SK-N-MC (cell line): ENCODE measurements at places on chromosomes 1 and 21.

DNA sequence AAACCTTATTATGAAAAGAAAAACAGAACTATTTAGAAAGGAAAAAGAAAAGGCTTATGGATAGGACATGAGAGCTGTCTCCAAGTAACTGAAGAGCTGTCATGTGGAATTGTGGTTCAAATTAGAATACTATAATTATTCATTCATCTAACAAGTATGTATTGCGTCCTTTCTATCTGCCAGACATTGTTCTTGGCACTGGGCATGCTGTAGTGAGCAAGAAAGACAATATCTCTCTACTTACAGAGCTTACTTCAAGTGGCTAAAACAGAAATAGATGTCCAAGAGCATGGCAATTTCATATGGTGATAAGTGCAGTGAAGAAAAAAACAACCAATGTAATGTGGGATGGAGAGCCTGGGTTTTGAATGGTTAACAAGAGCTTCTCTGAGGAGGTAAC lies 413.0 kb downstream of the DPYD start:
- DNase-seq = no peak

GRCh38 chr1:87790756-87791155 lies 462.1 kb downstream of the LMO4 start:
- DNase-seq = no peak

DNA sequence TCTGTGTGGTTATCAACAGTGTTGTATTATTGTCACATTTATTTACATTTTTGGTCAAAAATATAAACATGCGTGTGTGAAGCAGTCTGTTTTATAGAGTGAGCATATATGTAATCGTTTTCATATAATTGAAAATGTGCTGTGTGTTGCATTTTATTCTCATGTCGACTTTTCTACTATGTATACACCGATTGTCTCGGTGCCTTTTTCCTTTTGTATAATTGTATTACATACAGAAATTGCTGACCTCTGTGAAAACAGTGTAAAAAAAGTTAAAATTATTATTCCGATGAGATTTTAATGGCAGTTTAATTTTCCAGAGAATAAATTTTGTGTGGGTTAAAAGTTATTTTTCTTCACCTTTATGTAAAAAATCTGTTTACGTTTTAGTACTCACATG lies 62.4 kb upstream of the SERTAD4 start:
- DNase-seq = no peak

DNA sequence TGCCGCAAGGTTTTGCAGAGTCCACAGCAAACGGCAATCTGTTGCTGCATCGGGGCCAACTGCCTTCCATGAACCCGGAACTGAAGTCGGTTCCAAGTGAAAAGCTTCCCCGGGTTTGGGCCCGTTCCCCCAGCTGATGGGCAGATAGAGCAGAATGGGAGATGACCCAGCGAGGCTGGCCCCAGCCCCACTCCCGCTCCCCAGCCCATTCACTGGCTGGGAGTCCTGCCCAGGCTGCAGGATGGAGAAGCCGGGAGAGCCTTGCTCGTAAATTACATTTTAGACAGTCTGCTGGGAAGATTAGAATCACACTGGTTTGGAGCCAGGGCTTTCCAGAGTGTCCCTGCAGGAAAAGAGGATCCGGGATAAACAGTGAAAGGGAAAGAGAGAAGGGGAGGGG lies 31.6 kb upstream of the PAX7 start:
- DNase-seq = no peak

DNA sequence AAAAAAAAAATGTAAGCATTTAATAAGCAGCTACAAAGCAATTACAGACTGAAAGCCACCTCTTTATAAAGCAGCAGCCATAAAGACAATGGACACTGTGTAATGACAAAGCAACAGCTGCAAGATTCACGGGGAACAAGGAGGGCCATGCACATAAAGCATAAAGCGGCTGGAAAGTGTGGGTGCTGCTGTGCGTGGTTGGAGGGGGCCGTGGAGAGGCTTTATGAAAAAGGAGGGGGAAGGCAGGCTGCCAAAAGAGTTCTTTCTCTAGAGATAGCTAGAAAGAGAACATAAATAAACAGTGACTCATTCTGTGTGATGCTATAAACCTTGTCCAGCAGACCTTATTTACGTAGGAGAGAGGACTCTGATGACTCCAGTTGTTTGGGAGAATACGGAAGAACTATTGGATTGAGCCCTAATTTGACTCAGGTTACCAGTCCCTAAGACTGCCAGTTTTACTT lies 49.3 kb downstream of the ADAMTS1 start:
- no peak for DNase-seq

- DNase-seq = no peak
Observed at GRCh38 chr1:118862755-118863154, 125.4 kb downstream of the TBX15 start.
